HEK293T (cell line): ENCODE measurements at places on chromosomes 6 and 20.

- DNase-seq = no peak
Measured at GRCh38 chr6:20238688-20239587, 26.7 kb upstream of the MBOAT1 start.

- DNase-seq = no peak
Measured at GRCh38 chr6:35037664-35038038, 103.5 kb downstream of the TCP11 start.

DNA sequence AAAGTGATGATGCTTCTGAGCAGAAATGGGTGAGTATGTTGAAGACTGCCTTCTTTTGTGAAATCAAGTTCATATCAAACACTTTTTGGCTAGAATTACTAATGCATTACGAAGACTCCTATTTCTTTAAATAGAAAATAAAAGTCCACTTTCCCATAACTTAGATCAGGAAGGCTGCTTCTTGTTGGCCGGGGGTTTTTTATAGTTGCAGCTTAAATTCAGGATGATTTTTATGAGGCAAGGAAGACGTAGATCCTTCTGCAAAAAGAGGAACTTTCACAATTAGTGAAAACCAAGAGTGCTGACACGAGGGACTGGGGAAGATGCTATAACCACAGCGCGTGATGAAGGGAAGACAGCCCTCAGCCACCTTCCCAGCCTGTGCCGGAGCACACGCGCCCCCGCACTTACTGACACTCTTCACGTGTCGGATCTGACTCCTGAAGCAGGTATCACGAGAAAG lies 206.1 kb upstream of the PRDM1 start:
- no peak for DNase-seq

DNA sequence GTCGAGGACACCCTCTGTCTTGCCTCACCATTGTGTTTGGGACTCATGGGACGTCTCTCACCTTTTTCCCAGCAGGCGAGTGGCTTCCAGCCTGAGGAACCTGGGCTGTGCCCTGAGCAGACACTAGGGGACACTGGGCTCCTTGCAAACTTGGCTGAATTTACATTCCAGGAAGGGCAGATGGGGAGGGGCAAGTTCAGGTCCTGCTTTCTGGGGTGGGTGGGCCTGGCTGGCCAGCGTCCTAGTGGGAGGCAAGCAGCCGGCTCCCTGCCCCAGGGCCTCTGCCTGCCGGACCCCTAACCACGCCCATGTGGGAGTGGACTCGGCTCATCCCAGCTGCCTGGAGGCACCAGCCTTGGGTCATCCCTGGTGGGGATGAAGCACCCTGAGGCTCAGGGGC lies 48.2 kb upstream of the MLN start:
- DNase-seq = peak; percentile 54

DNA sequence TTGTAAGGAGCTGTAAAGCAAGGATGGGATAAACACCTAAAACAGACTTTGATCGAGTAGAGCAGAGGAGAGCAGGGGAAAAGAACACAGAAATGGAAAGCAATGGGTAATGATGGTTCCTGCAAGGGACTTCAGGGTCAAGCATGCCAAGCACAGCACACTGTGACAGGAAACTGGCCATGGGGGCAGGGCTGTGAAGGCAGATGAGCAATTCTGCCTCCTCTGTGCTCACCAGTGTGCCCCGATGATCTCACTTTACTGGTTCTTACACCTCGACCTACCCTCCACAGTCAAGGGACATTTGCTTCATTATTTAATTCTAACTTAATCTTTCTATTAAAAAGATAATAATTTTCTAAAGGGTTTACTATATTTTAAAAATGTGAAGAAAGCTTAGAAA lies 21.6 kb upstream of the MYB start:
- DNase-seq = no peak

DNA sequence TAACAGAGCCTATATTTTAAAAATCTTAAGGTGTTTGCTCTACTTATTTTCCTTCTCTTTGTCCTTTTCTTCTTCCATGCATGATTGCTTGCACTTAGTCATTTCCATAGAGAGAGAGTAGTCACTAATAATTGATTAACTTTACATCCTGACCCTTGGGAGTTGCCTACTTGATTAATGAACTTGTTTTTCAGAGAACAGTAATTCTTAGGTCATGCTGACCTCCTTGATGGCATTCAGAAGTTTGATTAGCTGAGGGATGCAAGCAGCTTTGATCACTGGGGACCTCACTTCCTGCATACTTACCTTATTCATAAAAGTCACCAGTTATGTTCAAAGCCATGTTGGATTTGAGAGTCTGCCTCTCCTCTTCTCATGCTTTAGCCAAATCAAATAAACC lies 715.6 kb upstream of the ID4 start:
- no peak for DNase-seq

DNA sequence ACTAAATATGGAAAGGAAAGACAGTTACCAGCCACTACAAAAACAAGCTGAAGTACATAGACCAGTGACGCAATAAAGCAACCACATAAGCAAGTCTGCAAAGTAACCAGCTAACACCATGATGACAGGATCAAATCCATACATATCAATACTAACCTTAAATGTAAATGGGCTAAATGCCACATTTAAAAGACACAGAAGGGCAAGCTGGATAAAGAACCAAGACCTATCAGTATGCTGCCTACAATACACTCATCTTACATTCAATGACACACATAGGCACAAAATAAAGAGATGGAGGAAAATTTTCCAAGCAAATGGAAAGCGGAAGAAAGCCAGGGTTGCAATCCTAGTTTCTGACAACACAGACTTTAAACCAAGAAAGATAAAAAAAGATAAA lies 24.1 kb downstream of the HLA-C start:
- no peak for DNase-seq

DNA sequence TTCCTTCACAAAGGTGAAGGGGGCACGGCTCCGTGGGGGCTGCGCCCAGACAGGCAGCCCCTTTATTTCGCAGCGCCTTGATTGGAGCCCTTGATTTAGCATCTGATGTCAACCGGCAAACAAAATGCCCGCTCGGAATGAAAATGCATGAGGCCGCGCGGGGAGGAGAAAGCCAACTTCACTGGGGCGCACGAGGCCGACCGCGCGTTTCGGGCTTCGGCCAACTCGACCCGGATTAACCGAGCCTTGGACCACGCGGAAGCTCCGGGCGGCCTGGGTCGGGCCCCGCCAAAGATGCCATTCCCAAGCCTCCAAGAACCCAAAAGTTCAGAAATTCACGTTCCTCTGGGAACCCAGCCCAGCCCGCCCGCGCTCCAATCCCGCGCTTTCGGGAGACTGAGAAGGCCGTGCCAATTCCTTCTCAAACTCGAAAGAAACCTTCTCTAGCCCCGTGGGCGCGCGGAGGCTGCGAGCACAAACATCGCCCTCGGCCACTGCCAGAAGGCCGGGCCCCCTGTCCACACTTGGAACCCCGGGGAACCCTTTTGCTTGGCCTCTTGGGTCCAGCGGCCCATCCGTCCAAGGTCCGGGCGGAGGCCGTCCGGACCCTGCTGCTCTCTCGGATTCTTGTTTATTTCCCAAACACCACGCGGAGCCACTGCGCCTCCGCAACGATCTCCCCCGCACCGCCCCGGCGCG lies 879 bp upstream of the INSM1 start:
- DNase-seq = no peak

- DNase-seq = no peak
Measured at GRCh38 chr6:4614637-4615036, 161.6 kb upstream of the CDYL start.

- no peak for DNase-seq
Measured at GRCh38 chr6:118333772-118334171, 214.3 kb upstream of the PLN start.

DNA sequence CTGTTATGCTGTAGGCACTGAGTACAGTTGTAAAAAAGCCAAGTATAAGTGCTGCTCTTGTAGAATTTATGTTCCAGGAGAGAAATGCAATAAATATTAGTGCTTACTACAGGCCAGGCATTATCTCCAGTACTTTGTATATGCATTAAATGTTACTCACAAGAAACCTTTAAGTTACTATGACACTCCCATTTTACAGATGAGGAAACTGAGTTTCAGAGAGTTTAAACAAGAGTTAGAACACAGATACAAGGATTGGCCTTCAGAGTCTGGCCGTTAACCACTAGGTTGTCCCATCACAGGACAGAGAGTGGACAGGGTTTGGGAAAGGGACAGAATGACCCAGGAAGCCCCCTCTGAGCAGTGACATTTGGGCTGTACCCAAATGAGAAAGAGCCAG lies 274.4 kb downstream of the ZNF217 start:
- no peak for DNase-seq

- DNase-seq = no peak
Measured at GRCh38 chr6:102313699-102314098, 920.2 kb downstream of the GRIK2 start.

DNA sequence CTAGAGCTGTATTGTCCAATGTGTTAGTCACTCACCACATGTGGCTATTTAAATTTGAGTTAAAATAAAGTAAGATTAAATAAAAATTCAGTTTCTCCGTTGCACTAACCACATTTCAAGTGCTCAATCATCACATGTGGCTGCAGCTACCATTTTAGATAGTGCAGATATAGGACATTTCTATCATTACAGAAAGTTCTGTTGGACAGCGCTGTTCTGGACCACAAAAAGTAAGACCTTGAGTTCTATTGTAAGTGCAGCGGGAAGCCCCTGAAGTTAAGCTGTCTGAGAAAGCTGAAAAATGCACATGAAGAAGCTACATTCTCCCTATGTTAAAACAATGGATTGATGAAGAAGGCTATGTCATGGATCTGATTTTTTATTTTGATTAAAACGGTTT lies 1.1 kb downstream of the ORC3 start:
- DNase-seq = no peak

DNA sequence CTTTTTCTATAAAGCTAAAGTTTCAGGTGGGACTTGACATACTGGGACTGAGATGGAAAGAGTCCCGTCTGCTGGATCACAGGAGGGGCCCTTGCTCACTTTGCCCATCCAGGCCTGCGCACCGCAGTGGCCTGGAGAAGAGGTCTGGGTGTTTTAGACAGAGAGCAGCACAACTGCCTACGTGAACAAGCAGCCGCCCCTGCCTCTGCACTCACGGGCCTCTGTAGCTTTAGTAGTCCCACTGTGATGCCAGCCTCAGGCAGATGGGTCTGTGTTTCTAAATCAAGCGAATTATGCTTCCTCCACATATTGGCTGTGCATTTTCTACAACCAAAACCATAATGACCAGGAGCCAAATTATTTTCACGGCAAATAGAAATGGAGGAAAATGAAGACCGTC lies 184.8 kb upstream of the FOXQ1 start:
- DNase-seq = no peak

GRCh38 chr6:11043961-11044711 lies at the start of gene ELOVL2:
TSS of gene ELOVL2 (minus strand) at chr6:11044305. CDS start at chr6:11044230, 75 bp downstream.
- DNase-seq = peak; percentile 82

DNA sequence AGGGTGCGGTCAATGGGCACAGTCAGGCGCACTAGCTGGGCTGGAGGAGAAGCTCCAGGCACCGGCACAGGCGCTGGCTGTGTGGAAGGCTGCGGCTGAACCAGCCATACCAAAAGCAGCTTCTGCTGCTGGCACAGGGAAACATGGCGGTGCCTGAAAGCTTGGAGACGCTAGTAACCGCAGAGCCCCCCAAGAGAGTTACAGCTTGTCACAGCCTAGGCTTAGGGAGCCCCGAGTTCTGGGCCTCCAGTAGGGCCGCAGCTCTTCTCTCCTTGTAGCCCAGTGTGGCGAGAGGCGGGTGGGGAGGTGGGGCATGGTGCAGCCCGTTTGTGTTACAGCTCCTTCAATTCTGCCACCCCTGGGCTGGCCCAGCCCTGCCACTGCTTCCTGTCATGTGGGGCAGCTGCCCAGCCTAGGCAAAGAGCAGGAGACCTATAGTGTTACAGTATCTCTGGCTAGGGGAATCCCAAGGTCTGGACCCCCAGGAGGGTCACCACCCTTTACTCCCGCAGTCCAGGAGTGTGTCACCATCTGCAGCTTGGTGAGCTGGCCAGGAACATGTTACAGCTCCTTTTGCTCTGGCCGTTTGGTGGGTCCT lies 58.6 kb upstream of the MANEA start:
- DNase-seq = no peak

GRCh38 chr20:53081916-53082863 lies 110.0 kb downstream of the TSHZ2 start:
- DNase-seq = peak; percentile 20

- DNase-seq = no peak
Measured at GRCh38 chr20:20733943-20734342, 21.5 kb upstream of the RALGAPA2 start.

DNA sequence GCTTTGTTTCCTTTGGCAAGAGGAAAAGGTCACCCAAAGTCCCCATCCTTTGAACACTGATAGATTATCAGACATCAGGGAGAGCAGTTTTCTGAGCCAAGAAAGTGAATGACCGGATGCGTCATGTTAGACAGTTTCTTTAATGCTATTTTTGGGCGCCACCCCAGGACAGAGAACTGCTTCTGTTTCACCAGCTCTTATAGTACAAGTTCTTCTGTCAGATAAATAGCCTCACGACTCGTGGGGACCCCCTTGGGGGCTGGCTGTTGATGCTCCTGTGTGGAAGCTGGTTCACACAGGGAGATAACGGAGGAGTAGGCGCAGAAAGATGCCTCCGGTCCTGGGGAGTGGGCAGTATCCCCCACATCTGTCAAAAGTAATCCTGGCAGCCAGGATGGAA lies 54.6 kb downstream of the NPEPL1 start:
- DNase-seq = no peak

DNA sequence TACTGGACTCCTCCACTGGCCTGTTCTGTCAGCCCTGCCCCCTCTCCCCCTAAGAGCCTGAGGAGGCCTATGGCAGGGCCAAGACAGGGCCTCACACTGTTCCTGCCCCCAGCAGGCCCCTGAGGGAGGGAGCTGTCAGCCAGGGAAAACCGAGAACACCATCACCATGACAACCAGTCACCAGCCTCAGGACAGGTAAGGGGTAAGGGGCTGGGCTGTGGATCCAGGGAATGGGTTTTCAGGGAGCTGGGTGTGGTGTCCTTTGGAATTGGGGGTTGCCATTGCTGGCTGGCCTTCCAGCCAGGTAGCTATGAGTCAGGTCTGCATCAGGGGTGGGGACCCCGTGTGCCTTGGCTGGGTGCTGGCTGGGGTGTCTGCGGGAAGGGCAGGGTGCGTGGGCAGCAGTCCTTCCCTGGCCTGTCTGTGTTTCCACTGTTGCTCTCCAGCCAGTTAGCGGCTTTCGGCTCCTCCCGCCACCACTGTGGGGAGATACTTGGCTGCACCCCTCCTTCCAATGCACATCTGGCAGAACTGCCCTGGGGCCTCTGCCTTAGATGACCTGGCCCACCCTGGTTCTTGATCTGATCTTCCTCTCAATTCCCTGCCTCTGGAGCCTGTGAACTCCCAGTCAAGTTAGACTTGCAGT lies 3.9 kb downstream of the SLC29A1 start:
- no peak for DNase-seq

- DNase-seq = no peak
Measured at GRCh38 chr6:127812985-127813698, 87.7 kb downstream of the THEMIS start.
